Vagina (tissue), 2 donors: ENCODE measurements at places on chromosomes 16 and 17. TPM values are rescaled to one million over a fixed set of nuclear protein-coding genes. Genes with fewer than 3 reads are reported as not detected.

- no peak for DNase-seq
Measured at GRCh38 chr17:39114723-39115122, 36.7 kb downstream of the PLXDC1 start.

GRCh38 chr17:16517477-16517876 lies 25.5 kb upstream of the LRRC75A start:
- no peak for DNase-seq

DNA sequence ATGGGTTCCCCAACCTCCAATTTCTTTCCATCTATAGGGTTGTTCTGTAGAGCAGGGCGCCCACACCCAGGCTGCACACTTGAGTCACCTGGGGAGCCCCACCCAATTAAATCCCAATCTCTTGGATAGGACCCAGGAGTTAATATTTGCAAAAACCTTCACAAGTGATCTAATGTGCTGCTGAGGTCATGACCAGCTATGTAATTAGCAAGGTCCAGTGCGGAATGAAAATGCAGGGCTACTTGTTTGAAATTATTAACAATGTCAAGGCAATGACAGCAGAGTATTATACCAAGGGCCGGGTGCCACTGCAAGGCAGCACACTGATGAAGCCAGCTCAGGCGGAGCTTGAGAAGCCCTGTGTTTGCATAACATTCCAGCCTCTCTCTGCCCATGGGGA lies 302.7 kb downstream of the MAF start:
- no peak for DNase-seq

- no peak for DNase-seq
Measured at GRCh38 chr17:81687770-81688541, 4.1 kb downstream of the HGS start.

MED9 gene
- total RNA-seq: 18.9 TPM
